ENCODE measurements at places on chromosomes 7 and 10.

DNA sequence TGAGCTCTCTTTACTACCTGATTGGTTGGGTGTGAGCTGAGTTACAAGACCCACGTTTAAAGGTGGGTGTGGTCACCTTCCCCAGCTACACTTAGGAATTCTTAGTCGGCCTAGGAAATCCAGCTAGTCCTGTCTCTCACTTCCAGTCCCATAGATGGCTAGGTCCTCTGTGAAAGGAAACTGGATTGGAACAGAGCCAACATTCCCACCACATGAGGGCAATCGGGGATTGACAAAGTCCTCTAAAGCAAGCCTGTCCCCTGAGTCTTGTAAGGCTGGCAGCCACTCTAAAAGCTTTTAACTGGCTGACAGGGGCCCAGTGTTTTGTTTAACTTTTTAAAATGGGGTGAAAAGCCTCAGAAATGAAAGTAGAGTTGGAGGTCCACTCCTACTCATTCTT is 15.1 kb upstream of the CROT start:
- no peak for DNase-seq

GRCh38 chr10:109920016-109920415 is 3.3 kb downstream of the XPNPEP1 start:
- no peak for DNase-seq

- no peak for DNase-seq
These were observed 50.4 kb downstream of the SEC23IP start for GRCh38 chr10:119942973-119943372.

DNA sequence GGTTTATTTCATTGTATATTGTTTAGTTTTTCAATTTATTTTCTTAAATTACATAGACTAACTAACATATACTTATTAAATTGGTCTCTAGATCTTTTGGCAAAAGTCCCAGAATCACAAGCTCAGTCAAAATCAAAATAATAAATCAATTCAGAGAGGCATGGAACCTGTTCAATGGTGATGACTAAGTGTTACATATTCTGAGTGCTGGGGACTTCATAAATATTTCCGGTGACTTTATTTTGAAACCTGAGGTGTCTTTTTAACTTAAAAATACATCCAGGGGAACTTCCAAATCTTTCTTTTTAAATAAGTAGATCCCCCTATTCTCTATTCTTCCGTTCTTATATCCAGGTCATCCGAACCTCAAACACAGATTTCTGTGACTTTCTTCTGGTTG is 89.6 kb upstream of the ZNF804B start:
- no peak for DNase-seq

GRCh38 chr7:5532536-5533335 is 109.1 kb upstream of the TNRC18 start:
- DNase-seq, result peak; percentile 50

GRCh38 chr7:36639826-36640225 is 84.5 kb downstream of the AOAH start:
- no peak for DNase-seq

DNA sequence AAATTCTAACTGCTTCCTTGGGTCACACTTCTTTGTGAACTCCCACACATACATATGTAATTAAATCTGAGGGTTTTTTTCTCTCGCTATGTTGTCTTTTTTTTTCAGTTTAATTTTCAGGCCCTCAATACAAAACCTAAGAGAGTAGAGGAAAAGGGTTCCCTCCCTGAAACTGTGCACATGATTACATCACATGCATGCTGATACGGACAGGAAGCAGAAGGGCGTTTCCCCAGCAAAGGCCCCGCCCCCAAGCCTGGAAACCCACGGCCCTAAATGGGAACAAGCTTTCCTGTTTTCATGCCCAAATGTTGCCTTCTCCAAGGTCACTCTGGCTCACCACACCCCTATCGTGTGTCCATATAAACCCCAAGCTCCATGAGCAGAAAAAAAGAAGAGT is 115.4 kb downstream of the TEX36 start:
- no peak for DNase-seq

- no peak for DNase-seq
These were observed 111.3 kb upstream of the KCTD7 start for GRCh38 chr7:66517212-66517909.

- no peak for DNase-seq
These were observed 19.9 kb upstream of the LBX1 start for GRCh38 chr10:101249171-101249581.

GRCh38 chr10:77448226-77448625 is 189.4 kb downstream of the KCNMA1 start:
- no peak for DNase-seq

GRCh38 chr10:131758939-131759301 is 141.9 kb upstream of the PPP2R2D start:
- no peak for DNase-seq

- DNase-seq, result no peak
These were observed 439.4 kb downstream of the TYW1 start for GRCh38 chr7:67435894-67436535.

GRCh38 chr7:7742223-7742622 is 23.8 kb upstream of the RPA3 start:
- DNase-seq, result no peak

DNA sequence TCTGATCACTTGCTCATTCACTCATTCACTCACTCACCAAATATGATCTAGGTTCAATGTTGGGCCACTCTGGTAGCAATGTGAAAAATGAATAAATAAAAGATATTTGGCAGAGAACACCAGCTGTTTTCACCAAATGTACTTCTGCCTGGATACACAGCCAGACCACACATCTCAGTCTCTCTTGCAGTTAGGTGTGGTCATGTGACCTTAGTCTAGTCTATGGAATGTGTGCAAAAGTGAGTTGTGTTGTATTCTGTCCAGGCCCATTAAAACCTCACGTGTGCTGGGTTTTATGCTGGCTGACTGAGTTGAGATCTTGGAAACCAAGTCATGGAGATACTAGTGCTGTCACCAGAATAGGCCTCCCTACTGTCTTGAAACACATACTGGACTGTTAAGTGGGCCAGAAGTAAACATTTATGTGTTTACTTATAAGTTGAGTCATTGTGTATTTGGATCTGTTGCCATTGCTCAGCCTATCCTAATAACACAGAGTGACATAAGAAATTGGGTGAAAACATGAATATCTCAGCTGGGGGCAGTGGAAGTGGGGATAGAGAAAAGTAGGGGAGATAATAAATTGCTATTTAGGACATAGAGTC is 145.5 kb downstream of the PTEN start:
- DNase-seq, result no peak

DNA sequence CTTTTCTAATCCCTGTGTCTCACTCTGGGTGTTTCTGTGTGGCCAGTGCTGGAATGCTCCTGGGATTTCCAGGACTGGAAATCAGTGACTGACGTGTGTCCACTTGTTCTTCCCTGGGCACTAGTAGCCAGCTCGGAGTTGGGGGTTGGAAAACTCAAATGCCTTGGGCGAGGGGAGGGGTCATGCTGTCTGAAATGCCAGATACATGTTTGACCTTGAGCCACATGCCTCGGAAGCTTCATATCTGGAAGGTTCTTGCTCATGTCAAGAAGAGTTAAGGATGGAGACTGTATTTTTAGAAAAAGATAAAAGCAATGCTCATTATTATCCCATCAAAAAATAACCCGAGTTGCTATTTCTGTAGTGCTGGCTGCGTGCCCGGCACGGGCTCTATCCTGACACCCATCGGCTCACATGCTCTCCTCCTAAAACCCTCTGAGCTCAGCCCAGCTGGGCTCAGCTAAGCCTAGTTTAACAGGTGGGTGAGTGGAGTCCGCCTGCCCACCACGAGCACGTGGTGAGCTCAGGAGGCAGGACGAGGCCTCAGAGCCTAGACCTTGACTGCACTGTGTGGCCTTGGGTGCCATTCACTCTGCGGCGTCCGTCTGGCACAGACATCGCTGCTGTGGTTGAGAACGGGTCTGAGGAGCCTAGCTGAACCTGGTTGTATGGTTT is 6.4 kb downstream of the DPYSL4 start:
- no peak for DNase-seq

DNA sequence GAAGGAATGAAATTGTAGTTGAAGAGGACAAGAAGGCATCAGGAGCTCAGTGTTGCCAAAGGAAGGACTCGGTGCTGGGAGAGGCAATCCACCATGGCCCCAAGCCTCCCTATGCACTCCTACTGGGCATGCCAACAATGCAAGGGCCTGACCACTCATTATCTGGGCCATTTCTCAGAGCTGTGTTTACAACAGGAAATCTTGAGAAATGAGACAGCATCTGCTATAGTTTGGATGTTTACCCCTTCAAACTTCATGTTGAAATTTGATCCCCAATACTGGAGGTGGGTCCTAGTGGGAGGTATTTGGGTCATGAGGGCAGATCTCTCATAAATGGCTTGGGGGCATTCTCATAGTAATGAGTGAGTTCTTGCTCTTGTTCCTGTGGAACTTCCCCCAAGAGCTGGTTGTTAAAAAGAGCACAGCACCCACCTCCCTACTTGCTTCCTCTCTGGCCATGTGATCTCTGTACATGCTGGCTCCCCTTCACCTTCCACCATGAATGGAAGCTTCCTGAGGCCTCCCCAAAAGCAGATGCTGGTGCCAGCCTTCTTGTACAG is 50.8 kb upstream of the AOAH start:
- DNase-seq, result no peak

- no peak for DNase-seq
These were observed 8.9 kb upstream of the LRRC18 start for GRCh38 chr10:48948470-48949037.

DNA sequence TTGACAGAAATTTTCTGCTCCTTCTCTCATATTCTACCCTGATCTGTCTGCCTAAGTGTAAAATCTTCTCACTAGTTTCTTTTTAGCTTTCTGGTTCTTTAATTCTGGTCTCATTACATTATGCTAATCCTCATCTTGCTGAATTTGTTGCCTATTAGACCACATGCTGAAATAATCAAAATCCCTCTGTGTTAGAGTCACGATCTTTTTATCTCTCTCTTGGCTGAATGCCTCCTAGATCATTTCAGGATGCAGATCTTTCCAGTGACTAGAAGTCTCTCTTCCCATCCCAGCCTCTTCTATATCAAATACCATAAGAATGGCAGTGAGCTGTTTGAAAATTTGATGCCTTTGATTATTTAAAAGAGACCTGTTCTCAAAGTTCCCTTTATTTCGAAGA is 661.9 kb downstream of the SORCS1 start:
- DNase-seq, result no peak

DNA sequence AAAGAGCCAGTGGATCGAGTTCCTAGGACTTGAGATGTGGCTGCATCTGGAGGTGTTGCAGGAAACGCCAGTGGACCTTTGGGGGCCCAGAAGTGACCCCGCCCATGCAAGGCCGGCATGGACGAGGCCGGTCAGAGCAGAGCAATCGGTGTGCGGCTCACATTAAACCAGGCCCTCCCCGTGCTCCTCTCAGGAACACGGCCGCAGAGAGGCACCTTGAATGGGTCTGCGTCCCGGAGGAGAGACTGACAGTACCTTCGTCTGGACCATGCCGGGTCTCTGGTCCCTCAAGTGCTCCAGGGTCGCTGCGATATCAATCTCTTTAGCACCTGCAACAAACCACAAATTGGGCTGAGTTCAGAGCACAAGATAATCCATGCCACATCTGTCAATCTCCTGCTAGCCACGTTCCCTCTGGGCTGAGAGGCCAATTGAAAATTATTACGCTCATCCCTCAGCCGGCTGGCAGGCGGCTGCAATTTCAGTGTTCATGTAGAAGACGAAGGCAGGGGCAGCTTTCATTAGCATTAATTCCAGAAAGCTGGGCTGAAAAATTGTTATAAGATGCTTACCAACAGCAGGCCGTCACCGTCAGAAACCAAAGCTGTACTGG is 212.0 kb downstream of the DNAJB6 start:
- DNase-seq, result no peak

DNA sequence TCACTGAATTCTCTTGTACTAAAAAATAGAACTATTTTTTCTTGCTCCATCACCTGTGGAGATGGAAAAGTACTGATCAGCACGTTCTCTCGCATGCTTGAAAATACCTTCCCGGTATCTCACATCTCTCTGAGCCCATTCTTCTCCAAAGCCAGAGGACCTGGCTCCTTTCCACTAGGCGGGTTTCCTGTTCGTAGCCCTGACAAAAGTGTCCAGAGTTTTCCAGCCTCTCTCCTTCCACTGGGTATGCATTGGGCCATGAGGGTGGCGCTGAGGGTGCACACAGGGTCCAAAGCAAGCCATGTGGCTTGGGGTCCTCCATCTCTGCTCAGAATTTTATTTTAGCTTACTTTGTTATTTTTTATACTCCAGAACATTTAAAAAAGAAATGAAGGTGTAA is 16.3 kb upstream of the SRGN start:
- no peak for DNase-seq

DNA sequence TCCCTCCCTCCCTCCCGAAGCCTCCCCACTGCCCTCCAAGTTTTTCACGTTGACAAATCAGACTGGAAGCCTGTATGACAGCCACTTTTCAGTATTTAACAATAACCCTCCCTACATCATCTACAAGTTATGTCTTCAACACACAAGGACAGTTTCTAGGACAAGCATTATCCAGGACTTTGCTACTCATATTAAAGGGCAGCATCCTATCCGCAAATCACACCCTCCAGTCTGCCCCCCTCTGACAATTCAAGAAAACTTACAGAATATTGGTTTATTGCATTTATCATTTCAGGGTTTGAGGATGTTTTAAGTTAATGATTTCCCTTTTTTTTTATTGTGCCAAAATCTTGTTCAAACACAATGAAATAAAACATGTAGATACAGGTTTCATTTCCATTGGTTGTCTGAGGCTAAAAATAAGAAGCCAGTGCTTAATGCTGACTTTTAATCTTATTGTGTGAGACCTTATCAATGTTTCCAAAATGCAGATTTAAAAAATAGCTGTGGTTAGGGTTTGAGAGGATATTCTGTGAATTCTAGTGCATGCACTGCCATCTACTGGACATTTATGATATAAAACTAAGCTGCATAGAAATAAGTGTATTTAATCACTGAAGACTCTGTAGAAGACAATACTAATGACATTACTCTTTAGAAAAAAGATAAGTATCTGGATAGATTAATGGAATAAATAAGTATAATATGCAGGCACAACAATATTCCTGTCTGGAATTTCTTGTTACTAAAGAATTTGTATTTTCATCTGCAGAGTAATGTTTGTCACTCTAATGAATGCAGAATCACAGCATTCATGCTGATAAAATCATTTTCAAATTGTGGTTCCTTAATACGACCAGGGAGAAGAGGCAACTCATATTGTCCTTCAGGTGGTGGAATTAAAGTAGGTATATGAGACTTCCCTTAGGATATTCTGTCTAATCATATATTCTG is 64.1 kb downstream of the CAV1 start:
- no peak for DNase-seq

DNA sequence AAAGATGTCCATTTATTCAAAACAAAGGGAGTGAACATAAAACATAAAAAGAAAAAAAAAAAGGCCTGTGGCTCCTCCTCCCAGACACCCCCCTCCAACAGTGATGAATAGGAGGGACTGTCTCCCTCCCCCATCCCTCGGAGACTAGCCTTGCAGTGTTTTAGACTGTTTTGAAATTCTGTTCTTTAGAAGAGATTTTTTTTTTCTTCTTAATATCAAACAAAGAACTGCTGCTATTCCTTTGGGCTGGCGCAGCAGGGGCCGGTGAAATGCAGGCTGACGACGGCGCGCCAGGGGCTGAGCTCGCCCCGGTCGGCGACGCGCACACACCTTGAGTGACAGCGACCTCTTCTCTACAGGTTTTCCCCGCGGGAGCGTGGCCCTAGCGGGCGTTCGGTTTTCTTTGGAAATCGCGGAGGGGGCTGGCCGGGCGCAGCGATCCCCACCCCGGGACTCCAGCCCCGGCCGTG is at the start of gene LANCL2:
TSS of gene LANCL2 (plus strand) at position 133 of the 470 bp plus-strand sequence. CDS start 689 bp downstream, outside the sequence.
- peak; percentile 31 for DNase-seq

GRCh38 chr10:123858907-123859652 is 32.5 kb downstream of the CPXM2 start:
- DNase-seq, result no peak

GRCh38 chr10:112735041-112735695 is 214.9 kb upstream of the TCF7L2 start:
- DNase-seq, result no peak

Data from stimulated activated CD4-positive, alpha-beta T cell treated with anti-CD3 and anti-CD28 coated beads, Interleukin-1b, Interleukin-23, amount 100 ng/mL, for 4 hours (primary cell).